T-helper 17 cell (primary cell): ENCODE measurements at places on chromosomes 12 and 14.

DNA sequence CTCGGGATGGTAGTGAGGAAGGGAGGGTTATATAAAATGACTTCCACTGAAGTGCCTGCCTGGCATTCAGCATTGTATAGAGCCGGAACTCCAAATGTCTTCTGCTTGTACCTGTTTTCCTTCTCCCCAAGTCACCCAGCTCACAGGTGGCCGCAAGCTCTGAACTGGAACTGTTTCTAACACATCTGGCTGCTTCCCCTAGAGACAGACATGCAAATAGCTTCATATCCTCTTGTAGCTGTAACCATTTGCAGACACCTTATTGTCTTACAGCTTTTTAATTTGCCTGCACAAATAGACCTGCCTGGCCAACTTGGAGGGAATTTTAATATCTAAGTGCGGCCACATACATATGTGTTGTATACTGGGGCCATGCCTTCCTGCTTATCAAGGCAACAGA, 126.0 kb downstream of the CHST11 start:
- DNase-seq = no peak
- no peaks in the 10 kb centered on the region for H3K36me3 ChIP-seq
- H3K27me3 ChIP-seq = no peaks in the 10 kb centered on the region
- H3K4me1 ChIP-seq = peaks cover 64% of the 10 kb centered on the region
- H3K4me3 ChIP-seq = no peak overlapping the region

DNA sequence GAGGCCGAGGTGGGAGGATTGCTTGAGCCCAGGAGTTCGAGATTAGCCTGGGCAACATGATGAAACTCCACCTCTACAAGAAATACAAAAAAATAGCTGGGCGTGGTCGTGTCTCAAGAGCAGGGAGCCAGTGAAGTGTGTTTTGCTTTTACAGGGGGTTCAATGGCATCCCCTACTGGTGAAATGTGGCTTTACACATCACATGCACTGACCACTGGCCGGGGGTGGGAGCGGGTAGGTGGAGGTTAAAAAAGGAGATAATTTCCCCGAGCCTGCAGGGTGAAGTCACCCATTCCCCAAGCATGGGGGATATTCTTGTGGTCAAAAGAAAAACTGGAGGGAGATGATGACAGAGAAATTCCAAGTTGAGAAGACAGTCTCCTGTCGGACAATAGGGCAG, 63.6 kb upstream of the PWP1 start:
- H3K4me3 ChIP-seq = no peak overlapping the region
- H3K27ac ChIP-seq = no peak overlapping the region
- DNase-seq = no peak
- no peaks in the 10 kb centered on the region for H3K27me3 ChIP-seq
- peaks cover 3% of the 10 kb centered on the region for H3K4me1 ChIP-seq

DNA sequence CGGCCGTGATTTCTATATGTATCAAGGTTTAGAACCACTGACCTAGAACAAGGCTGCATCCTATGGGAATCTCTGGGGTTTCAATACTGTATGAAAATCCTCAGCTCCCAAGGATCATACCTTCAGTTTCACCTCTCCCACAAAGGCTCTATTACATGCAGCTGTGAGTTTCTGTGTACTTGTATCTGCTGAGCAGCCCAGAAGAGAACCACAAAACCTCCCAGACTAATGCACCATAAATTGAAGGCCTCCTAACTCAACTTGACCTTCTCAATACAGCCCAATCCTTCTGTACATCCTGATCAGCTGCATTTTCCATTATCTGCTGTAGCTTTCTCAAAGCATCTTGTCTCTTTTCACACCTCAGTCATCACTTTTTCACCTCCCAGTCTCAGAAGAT, 5.4 kb upstream of the KCNH5 start:
- H3K4me3 ChIP-seq = no peak overlapping the region
- H3K27me3 ChIP-seq = peaks cover 28% of the 10 kb centered on the region
- H3K36me3 ChIP-seq = no peaks in the 10 kb centered on the region
- no peak overlapping the region for H3K27ac ChIP-seq
- DNase-seq = no peak

DNA sequence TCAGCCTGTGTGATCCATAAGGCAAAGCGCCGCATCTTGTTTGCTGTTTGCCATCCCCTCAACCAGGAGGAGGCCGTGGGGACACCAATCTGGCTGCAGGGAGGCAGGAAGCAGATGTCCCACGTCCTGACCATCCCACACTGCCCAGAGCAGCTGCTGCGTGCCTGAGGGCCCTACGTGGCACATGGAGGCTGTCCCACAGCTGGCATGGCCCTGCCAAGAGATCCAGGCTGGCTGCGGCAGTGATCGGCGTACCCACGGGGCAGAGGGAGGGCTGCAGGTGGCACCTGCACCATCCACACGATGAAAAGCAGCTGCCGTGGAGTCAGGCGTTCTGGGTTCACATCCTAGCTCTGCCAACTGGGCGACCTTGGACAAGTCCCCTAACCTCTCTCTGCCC, 42.0 kb downstream of the NCOR2 start:
- H3K27ac ChIP-seq = peak overlapping the region; percentile 57
- H3K4me3 ChIP-seq = no peak overlapping the region
- peaks cover 4% of the 10 kb centered on the region for H3K4me1 ChIP-seq
- no peaks in the 10 kb centered on the region for H3K27me3 ChIP-seq

GRCh38 chr12:24584032-24584675, 364.7 kb downstream of the BCAT1 start:
- DNase-seq = no peak
- H3K27ac ChIP-seq = no peak overlapping the region
- H3K4me1 ChIP-seq = no peaks in the 10 kb centered on the region
- no peaks in the 10 kb centered on the region for H3K27me3 ChIP-seq
- H3K36me3 ChIP-seq = no peaks in the 10 kb centered on the region

- no peaks in the 10 kb centered on the region for H3K27me3 ChIP-seq
- peaks cover 12% of the 10 kb centered on the region for H3K4me1 ChIP-seq
- peaks cover 2% of the 10 kb centered on the region for H3K36me3 ChIP-seq
- peak overlapping the region; percentile 85 for H3K4me3 ChIP-seq
- DNase-seq = no peak
These were observed 267 bp downstream of the CFAP251 start for GRCh38 chr12:121918679-121919038.

GRCh38 chr12:28866715-28867503, 282.2 kb upstream of the FAR2 start:
- H3K4me3 ChIP-seq = no peak overlapping the region
- DNase-seq = no peak
- H3K27ac ChIP-seq = no peak overlapping the region
- no peaks in the 10 kb centered on the region for H3K36me3 ChIP-seq
- peaks cover 7% of the 10 kb centered on the region for H3K27me3 ChIP-seq

- H3K4me3 ChIP-seq = no peak overlapping the region
- H3K27me3 ChIP-seq = peaks cover 78% of the 10 kb centered on the region
- no peak for DNase-seq
- no peak overlapping the region for H3K27ac ChIP-seq
These were observed 10.5 kb downstream of the TCL1B start for GRCh38 chr14:95696741-95697140.

DNA sequence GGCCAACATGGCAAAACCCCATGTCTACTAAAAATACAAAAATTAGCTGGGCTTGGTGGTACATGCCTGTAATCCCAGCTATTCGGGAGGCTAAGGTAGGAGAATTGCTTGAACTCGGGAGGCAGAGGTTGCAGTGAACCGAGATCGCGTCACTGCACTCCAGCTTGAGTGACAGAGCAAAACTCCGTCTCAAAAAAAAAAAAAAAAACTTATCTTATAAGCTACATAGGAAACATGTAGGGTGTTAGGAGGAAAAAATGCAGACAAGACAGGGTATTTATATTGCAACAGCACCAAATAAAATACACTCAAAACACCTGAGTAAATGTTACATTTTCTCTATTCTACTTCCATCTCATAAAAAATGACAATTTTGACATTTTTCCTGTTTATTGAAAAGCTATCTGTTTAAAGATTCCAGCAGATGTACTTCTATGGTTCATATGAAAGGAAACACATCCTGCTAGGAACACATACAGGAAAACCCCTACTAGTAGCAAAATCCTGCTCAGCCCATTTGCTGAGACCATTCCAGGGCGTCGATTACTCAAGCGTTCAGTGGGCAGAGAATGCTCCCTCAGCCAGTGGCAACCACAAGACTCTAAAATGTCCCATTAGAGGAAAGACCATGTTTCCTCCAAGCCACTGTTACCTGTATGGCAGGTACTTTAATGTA, 19.7 kb downstream of the CORO1C start:
- H3K27ac ChIP-seq = no peak overlapping the region
- H3K4me3 ChIP-seq = no peak overlapping the region
- DNase-seq = no peak
- no peaks in the 10 kb centered on the region for H3K27me3 ChIP-seq
- no peaks in the 10 kb centered on the region for H3K36me3 ChIP-seq

- peaks cover 11% of the 10 kb centered on the region for H3K4me1 ChIP-seq
- H3K4me3 ChIP-seq = no peak overlapping the region
- no peak overlapping the region for H3K27ac ChIP-seq
- no peaks in the 10 kb centered on the region for H3K36me3 ChIP-seq
These were observed 133.2 kb upstream of the KRR1 start for GRCh38 chr12:75644472-75645072.

GRCh38 chr14:94936401-94936892, 166.5 kb upstream of the GSC start:
- no peaks in the 10 kb centered on the region for H3K36me3 ChIP-seq
- no peak for DNase-seq
- peaks cover 2% of the 10 kb centered on the region for H3K27me3 ChIP-seq
- no peak overlapping the region for H3K27ac ChIP-seq
- H3K4me1 ChIP-seq = peaks cover 6% of the 10 kb centered on the region
